Hippocampal formation (tissue), 2 donors: ENCODE measurements at places on chromosomes 16 and 17.

- DNase-seq, result no peak
These were observed 562 bp downstream of the PPL start for GRCh38 chr16:4936181-4936990.

DNA sequence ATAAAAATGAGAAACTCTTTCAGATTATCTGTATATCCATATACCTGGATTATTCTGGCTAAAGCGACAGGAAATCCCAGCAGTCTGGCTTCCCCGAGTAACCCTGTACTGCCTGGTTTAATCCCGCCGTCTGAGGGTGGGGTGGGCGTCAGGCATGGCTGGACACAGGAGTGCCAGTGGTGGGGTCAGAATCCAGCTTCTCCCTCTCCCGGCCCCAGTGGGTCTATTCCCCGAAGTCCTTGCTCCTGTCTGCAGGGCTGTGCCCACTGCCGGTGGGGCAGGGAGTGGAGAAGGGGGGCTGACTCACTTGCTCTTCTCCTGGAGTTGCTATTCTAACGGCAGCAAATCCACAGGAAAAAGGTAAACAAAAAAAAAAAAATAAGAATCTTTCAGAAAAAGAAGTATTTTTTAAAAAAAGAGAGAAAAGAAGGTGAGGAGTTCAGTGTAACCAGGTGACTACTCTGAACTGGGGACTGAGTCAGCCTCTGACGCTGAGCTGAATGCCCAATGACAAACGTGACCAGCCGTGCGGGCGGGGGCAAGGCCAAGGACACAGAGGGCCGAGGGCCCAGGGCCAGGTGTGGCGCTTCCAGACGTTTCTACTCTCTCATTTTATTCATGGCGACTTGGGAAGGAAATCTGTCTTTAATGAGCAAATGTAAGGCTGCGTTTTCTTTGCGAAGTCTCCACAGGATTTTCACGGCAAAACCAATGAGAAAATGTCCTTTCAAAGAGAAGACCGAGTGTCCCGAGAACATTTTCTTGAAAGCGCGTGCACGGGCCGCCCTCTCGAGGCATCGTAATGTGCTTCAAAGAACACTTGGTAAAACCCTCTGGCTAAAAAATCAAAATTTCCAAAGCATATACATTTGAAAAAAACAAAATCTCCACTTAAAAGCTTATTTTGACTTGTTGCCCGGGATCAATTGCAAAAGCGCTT, 20.2 kb downstream of the FOXF1 start:
- DNase-seq, result no peak

GRCh38 chr17:75828741-75829140, 15.5 kb downstream of the UNC13D start:
- no peak for DNase-seq

DNA sequence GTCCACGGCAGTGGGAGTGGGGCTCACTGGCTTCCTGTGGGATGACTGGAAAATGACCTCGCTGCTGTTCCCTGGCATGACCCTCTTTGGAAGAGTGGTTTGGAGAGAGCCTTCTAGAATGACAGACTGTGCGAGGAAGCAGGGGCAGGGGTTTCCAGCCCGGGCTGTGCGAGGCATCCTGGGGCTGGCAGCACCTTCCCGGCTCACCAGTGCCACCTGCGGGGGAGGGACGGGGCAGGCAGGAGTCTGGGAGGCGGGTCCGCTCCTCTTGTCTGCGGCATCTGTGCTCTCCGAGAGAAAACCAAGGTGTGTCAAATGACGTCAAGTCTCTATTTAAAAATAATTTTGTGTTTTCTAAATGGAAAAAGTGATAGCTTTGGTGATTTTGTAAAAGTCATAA, 7.8 kb upstream of the RNF213 start:
- DNase-seq, result no peak
